Skeletal muscle cell (primary cell): ENCODE measurements at places on chromosomes 7 and 10.

DNA sequence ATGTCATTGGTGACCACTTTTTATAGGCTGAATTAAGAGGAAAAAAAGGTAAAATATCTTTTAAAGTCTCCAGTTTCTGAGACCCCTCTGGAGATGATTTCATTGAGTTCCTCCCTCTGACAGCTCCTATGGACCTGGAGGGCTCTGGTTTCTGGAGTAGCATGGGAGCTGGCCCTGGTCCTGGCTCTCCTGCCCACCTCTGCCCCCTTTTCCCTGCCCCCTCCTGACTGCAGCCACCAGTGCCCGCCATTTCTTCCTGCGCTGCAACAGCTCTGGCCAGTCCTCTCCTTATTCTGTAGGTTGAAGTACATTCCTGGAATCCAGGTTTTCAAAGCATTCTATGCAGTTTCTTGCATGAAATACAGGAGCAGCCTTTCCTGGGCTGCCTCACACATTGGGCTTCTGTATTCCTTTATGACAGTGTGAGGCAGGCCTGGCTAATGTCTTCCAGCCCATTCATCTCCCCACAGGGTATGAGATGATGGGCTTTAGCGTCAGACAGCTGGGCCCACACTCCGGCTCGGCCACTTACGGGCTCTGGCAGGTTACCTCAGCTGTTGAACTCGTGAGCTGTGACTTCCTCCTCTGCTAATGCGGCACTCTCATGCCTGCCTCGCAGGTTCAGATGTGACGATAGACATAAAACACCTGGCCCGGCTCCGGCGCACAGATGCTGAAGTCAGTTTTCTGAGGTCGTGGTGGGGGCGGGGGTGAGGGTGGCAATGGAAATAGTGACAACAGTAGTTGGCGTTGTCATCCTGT is 101.7 kb downstream of the MGMT start:
- no peak for DNase-seq

- peak; percentile 25 for DNase-seq
These were observed 110.3 kb upstream of the LANCL2 start for GRCh38 chr7:55254596-55255495.

DNA sequence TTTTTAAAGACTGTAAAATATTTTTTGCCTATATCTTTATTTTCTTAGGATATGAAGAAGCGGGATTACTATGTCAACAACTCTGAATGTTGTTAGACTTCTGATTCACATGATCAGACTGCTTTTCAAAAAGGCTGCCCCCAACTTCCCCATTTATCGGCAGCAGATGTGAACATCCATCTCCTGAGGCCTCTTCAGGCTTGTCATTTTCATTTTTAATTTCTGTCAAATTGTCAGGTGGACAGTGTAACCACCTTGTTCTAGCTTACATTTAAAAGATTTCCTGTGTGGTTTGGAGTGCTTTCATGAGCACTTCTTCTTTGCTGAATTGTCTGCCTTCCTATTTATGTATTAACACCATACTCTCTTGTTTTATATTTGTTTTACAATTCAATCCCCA is 78.8 kb upstream of the GSDME start:
- DNase-seq: no peak

DNA sequence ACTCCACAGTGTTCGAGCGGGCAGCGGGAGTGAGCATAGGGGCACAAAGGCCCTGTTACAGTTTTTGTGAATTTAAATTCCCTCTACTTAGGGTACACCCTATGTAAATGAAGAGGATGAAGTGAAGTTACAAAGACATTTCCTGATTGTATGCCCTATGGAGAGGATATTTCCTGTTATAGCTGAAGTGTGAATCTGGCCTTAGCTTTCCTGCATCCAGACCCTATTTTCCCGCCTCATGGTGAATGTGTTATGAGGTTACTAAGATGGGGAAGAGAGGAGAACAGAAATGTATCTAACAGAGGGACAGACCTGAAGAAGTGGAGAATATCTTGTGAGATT is 37.8 kb upstream of the COMMD3 start:
- no peak for DNase-seq
